Amniotic epithelial cell (primary cell): ENCODE measurements at places on chromosomes 1 and 21.

DNA sequence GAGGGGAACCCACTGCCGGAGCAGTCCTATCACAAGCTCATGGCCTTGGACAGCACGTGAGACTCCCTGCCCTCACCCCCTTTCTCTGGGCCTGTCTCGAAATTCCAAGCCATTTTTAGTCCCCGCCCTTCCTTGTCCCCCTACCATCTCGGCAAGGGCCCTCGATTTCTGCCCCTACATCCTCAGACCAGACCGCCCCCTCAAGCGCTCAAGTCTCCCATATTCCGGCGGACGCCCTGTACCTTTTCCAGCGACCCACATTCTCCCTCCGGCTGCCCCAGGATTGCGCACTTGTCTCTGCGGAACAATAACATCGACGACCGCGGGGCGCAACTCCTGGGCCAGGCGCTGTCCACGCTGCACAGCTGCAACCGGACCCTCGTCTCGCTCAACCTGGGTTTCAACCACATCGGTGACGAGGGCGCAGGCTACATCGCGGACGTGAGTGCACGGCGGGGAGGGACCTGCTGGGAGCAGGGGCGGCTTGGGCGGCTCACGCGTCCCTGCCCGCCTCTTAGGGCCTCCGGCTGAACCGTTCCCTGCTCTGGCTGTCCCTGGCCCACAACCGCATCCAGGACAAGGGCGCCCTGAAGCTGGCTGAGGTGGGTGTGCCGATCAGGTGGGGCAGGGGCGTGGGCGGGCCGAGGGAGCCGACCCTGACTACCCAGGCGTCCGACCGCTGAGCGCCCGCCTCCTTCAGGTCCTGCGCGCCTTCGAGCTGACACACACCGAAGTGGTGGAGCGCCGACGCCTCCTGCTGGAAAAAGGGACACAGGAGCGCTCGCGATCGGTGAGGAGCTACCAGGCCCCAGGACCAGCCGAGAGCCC is 7.0 kb downstream of the LRRC71 start:
- peak; percentile 56 for DNase-seq

DNA sequence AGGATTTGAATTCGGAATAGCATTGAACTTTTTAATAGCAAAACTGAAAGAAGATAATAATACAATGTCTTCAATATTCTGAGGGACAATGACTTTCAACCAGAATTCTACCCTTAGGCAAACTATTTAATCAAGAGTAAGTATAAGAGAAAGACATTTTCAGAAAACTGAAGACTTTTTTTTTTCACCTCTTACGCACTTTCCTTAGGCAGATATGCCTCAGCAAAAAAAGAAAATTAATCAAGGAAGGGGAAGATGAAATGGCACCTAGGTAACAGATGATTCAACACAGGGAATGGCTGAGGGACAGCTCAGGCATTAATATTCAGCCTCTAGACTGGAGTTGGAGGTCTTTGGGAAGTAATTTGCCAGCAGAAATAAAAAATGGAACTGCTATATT is 184.9 kb downstream of the URB2 start:
- no peak for DNase-seq

DNA sequence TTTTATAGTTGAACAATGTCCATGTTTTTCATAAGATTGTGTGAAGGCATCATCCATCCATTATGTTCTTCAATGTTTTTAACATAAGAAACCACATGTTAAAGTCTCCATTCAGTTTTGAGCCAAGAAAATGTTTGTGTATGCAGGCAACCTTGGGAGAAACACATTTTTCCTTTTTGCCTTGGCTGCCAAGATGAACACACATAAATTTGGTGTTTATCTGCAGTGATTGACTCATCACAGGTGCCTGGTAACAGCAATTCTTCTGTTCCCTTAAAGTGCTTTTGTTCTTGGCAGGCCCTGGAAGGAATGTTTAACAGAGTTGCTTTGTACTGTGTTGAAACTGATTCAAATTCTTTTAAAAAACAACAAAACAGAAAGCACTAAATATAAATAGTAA is 709.9 kb upstream of the ADGRL4 start:
- peak; percentile 90 for DNase-seq

GRCh38 chr1:201758499-201759050 is 70.4 kb upstream of the IPO9 start:
- no peak for DNase-seq

GRCh38 chr1:53321776-53322602 is 5.9 kb downstream of the LRP8 start:
- no peak for DNase-seq

DNA sequence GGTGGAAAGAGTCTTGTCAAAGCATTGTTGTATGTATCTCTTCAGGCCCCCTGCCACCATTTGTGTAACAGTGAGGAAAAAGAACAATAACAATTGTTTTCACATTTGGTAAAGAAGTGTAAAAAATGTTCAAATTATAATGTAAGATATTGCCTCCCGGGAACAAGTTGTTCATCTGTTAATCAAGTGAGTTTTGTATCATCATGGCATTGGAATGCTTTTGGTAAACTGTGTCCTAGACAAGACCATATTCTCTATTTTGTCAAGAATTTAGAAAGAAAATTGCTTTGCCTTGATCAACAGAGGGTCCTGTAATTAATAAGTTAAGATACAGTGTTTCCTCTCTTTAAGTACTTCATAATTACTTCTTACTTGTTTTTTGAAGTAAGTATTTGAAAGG is 692.0 kb upstream of the NR5A2 start:
- peak; percentile 29 for DNase-seq

DNA sequence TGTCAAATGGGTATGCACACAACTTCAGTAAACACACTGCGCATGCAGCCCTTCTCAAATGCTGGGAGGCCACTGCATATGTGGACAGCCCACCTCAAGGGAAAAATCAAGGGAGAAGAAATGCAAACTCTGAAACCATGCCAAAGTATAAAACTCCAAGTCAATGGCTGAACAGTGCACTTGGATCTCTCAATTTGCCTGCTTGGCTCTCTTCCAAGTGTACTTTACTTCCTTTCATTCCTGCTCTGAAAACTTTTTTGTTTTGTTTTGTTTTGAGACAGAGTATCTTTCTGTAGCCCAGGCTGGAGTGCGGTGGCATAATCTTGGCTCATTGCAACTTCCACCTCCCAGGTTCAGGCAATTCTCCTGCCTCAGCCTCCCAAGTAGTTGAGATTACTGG is 18.8 kb upstream of the COP1 start:
- DNase-seq = no peak

DNA sequence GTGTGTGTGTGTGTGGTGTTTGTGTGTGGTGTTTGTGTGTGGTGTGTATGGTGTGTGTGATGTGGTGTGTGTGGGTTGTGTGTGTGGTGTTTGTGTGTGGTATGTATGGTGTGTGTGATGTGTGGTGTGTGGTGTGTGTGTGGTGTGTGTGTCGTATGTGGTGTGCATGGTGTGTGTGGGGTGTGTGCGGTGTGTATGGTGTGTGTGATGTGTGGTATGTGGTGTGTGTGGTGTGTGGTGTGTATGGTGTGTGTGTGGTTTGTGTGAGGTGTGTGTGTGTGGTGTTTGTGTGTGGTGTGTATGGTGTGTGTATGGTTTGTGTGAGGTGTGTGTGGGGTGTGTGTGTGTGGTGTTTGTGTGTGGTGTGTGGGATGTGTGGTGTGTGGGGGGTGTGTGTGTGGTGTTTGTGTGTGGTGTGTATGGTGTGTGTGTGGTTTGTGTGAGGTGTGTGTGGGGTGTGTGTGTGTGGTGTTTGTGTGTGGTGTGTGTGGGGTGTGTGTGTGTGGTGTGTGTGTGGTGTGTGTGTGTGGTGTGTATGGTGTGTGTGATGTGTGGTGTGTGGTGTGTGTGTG is 106.2 kb upstream of the ADAR start:
- peak; percentile 8 for DNase-seq

DNA sequence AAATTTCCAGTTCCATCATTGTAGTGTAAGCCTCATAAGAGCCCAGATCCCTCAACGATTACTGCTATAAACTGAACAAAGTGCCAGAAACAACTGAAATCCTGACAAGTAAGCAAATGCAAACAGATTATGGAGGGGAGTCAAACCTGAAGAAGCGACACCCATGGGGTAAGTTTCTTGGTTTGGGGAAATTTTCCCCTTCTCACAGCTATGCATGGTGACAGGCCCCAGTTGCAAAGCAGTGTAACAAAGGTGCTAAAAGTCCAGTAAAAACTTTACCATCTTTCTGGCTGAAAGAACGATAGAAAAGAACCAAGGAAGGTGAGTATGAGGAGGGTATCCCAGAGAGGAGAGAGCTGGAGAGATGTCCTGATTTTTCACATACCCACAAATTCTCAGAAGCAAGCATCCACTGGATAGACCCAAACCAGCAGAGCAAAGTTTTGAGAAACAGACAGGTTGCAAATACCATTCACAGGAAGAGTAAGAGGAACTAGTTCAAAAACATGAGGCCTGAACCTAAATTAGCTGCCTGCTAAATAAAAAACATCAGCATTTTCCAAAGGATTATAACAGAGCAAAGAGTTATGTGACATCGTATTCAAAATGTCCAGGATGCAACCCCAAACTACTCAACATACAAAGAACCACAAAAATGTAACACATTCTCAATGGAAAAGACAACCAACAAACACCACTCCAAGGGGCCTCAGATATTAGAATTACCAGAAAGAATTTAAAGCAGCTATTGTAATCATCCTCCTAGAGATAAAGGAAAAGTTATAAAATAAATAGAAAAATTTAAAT is 14.5 kb downstream of the SCYL3 start:
- peak; percentile 56 for DNase-seq

DNA sequence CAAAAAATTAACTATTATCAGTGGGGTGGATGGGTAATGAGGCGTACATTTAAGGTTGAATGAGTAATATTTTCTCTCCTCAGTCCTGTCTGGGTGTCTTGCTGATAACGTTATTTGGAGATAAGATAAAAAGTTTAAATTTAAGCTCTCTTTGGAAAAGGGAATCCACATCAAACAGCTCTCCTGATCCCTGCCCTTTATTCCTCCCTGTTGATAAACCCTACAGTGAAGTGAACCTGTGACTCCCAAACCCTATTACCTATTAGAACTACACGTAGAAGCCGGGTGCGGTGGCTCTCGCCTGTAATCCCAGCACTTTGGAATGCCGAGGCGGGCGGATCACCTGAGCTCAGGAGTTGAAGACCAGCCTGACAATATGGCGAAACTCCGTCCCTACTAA is 9.9 kb upstream of the GPR161 start:
- DNase-seq = no peak

- peak; percentile 4 for DNase-seq
These were observed 32.5 kb downstream of the MTF2 start for GRCh38 chr1:93111561-93111960.

DNA sequence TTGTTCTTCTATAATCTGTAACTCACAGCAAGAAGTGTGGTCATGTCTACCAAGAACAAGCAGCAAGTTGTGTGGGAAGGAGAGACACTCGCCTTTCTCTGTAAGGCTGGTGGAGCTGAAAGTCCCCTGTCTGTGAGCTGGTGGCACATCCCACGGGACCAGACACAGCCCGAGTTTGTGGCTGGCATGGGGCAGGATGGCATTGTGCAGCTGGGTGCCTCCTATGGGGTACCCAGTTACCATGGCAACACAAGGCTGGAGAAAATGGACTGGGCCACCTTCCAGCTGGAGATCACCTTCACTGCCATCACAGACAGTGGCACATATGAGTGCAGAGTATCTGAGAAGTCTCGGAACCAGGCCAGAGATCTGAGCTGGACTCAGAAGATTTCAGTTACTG is 15.5 kb downstream of the CD101 start:
- DNase-seq = no peak

- DNase-seq = no peak
These were observed 3.4 kb downstream of the DCST1 start for GRCh38 chr1:155037043-155037442.

DNA sequence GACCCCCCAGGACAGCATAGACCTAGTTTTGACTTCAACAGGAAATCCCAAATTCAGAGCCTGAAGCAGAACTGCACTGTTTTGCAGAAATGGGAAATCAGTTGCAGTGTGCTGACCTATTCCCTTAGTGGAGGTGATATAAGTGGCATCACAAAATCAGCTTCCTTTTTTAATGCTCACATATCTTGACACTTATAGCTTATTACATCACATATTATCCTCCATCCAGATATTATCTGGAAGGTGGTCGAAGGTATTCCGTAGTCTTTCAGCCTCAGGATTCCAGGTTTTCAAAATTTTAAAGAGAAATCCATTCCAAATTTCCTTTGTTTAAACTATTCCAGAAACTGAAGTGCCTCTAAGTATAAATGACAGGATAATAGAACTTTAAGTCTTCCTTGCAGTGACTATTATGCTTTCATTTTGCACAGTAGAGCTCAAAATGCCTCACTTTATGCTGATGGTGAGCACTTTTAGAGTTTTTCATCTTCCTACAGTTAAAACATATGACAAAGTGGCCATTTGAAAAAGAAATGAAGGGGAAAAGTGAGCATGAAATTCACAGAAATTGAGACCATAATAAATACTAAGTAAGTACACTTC is 106.4 kb upstream of the DPYD start:
- DNase-seq = peak; percentile 7

DNA sequence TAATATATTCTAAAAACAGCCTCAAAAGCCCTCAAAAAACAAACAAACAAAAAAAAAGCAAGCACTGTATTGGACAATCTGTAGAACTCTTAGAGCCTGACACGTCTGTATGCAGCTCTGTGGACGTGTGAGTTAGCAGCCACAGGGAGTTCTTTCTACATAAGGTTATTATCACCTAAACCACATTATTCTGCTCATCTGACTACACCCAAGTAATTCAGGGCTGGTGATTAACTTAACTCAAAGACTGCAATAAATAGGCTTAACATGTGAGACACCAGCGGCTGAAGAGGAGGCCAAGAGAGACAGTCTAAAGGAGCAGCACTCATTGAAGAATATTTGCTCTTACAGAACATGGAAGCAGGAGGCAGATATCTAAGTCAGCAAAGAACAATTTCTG is 316.0 kb downstream of the VAV3 start:
- no peak for DNase-seq

DNA sequence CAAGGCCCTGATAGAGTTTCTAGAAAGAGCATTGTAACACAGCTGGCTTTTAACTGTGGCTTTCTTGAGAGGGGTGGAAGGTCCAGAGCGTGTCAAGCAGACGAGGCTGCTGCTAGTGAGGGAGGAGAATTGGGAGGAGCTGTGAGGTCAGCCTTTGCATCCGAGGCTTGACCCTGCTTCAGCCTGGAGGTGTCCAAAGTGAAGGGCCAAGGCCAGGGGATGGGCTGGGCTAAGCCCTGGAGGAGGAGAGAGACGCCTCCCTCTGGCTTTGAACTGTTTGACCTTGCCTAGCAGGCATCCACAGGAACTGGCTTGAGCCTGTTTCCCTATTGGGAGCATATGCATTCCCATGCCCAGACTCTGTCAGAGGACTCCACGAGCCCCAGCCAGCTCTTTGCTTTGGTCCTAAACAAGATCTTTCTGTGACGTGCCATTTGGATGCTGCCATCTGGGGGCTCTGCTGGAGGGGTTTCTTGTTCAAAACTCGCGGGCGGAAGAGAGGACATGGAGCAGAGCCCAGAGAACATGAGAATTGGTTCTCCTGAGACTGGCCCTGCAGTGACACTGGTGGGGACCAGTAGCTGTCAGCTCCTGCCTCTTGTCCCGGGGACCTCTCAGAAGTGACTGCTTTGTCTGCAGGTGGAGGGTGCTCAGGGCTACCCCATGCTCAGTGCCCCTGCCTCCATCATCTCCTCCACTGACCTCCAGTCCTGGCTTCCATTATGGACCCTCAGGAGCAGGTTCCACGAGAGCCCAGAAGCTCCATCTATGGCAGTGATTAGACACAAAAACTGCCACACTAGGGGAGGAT is 5.5 kb downstream of the ACTRT2 start:
- DNase-seq = no peak
